Stimulated activated naive CD4-positive, alpha-beta T cell (primary cell): ENCODE measurements at places on chromosomes 4 and X.

DNA sequence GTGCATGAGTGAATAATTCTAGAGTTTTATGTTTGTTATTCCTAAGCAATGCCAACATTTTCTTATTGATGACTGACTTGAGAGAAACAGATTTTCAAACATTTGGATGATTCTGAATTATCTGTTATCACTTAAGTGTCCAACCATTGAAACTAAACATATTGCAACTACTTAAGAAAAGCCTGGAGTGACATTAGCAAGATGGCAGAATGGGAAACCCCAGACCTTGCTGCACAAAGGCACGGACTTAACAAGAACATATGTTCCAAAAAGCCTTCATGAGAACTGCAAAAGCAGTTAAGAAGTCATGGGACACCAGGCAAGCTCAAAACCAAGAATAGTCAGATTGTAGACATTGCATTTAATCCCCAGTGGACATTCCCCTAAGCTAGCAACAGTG lies 215.1 kb downstream of the DCHS2 start:
- no peak for DNase-seq

DNA sequence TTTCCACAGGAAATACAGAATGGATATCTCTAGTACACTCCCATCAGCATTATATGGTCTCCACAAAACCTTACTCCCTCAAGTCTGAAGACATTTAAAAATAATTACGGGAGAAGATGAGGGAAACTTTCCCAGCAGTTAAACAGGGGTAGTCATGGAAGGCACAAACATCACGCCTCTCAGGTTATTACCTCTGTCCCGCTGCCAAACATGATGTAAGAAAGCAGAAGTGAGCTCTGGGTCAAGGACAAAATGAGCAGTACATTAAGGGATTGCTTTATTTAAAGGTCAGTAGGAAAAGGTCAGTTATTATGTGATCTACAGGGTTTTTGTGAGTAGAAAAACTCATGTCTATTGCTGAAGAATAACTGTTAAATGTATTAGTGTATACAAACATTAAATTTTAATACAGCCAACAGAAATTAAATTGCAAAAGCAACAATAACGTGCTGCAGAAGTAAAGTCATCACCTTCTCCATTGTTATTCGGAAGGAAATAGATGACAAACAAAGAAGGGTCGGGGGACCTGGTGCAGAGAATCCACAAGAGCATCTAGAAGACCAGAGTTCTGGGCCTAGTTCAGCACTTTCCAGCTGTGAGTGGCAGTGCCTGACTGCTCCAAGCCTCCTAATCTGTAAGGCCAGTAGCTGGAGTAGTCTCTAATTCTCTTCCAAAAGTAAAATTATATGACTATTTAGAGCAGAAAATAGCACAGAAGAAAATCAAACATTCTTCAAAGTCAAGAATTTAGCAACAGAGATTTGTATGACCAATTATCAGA lies 171.2 kb downstream of the PPP3CA start:
- DNase-seq = no peak

- DNase-seq = no peak
Observed at GRCh38 chr4:57136281-57136680, 26.1 kb upstream of the IGFBP7 start.

DNA sequence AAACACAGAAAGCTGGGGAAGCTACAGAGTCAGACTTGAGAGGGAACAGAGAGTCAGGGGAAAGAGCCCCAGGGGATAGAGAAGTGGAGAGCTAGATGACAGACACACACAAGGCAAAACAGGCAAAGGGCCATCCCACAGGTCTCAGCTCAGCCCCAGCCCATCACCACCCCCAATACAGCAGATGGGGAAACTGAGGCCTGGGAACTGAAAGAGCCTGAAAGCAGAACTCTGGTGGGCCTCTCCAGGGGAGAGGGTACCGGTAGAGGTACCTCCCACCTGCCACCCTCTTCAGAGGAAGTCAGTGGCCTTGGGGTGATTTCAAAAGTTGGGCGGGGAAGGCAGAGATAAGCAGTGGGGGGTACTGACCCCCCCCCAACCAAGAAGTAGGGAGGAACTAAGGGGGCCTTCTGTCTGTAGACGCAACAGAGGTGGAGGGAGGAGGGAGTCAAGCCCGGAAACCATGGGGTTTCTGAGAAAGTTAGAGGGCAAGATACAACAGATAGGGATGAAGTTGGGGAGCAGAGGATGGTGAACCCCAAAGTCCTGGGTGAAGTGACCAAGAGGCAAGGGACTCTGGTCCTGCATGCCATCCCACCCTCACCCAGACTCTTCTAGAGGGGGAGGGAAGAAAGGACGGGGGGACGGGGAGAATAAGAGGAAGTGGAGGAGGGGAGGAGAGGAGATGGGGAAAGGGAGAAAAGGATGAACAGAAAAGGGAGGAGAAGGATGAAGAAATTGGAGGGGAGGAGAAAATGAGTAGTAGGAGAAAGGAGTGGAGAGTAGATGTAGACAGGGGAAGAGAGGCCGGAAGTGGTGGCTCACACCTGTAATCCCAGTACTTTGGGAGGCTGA lies 3.2 kb downstream of the GATA1 start:
- no peak for DNase-seq

GRCh38 chr4:169205744-169206080 lies 65.0 kb downstream of the SH3RF1 start:
- no peak for DNase-seq

- no peak for DNase-seq
Observed at GRCh38 chr4:82614838-82615449, 53.2 kb upstream of the TMEM150C start.

- no peak for DNase-seq
Observed at GRCh38 chr4:143558286-143558685, 44.8 kb downstream of the SMARCA5 start.

DNA sequence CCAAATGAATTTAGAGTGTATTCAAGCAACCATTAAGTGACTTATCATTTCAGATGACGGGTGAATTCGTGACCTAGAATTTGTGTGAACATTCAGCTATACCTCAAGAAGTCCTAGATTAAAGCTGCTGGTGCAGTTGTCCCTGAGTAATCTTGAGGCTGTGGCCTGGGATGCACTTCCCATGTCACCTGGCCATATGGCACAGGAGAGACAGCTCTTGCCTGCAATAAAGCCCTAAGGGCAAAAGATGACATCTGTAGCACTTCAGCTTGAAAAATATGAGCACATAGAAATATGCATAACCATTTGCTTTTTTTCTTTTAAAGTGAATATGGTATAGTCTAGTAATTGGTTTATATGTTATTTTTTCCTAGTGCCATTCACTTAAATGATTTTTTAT lies 125.8 kb downstream of the FHDC1 start:
- DNase-seq = no peak

GRCh38 chr4:142348613-142349021 lies 497.5 kb downstream of the INPP4B start:
- no peak for DNase-seq

- DNase-seq = no peak
Observed at GRCh38 chrX:107480272-107480671, 30.8 kb downstream of the FRMPD3 start.
